ENCODE measurements at places on chromosomes 2 and 18.

DNA sequence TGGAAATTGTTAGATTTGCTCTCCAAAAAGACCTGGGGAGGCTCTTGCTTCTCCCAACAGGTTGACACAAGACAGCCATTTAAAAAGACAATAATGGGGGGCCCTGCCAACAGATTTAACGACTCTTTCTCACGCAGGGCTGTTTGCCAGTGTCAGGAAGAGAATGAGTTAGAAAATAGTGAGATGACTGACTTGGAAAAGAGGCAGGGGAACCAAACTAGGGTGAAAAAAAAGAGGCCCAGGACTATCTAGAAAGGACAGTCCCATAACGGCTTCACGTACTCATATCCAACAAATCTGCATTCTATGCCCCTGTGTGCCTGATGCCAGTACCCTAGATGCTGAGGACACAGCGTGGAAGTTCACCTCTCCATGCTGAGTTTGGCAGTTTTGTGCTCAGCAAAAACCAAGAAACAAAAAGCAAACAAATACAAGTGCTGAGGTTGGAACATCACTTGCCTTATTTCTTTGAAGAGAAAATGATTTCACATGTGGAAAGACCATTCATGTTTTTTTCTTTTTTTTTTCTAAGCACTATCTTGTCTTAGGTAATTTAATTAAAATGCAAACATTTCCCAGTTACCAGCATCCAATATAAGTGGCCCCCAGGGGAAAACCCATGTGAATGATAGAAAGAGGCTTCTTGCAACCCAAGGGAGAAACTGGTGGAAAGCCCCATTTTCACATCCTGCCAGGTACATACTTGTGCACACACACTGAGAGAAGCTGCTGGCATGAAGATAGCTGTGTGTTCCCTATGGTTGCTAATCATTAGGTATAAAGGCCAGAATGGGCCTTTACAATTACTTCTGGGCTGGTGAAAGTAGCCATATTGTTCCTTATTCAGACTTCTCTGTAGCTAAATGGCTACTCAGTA is 10.6 kb upstream of the WIPF1 start:
- DNase-seq = no peak

DNA sequence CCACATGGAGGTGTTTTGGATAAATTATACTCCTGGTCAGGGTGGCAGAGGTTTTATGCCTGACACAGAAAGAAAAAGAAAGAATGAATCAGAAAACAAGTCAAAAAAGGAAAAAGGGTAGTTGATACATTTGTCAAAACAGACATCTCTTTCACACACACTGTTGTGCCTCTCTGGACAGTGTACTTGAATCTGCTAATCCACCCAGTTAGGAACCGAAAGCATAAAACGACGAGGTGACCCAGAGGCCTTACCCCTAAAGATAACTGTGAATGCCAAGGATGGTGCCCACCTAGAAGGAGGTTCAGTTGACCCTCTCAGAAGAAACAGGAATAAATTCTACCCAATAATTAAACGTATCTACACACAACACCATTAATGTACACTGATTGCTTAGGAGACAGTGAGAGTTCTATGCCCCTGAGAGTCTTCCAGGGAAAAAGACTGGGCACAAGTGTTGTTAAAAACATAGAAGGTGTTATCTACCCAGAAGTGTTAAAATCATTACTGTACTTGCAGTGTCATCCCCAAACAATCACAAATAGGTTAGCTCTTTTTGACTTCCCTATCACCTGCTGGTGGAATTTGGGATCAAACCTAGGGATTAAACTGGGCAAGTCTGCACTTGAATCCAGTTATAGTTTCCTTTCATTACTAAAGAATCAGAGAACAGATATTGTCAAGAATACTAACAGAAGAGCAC is 123.2 kb upstream of the DNAJC10 start:
- no peak for DNase-seq

- DNase-seq = no peak
Measured at GRCh38 chr2:207161247-207162123, 4.3 kb downstream of the KLF7 start.

- DNase-seq = no peak
Measured at GRCh38 chr18:60112369-60112768, 212.6 kb downstream of the PMAIP1 start.

DNA sequence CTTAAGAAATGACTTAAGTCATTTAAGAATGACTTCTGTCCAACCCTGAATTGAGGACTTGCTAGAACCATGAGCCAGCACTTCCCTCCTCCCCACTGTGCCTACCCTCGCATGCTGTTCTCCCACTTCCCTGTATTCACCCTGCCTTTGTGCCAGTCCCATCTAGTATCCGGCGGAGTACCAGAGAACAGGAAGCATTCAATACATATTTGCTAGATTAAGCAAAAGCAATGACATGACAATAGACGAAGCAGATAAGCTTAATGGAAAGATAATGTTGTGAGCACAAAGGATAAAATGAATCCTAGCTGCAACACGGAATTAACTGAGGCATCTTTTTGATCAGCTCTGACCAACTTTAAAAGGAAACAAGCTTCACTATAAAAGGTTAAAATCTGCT is 328.5 kb downstream of the TDRD15 start:
- DNase-seq = no peak
